ENCODE measurements at places on chromosomes 7 and 10.

DNA sequence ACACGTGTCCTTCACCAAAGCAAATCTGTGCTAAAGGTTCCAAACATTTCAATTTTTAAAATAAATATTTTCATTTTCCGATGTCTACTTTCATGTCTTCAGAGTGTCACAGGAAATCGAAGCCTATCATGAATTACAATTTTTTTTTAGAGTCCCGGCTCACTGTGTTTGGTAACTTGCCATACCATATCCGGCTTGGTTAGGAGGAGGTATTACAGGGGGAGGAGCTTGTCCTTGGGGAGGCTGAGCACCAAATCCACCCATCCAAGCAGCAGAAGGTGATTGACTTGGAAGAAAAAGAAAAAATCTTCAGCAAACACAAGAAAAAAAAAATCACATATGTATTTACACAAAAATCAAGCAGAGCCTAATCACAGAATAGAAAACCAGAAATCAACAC lies 21.3 kb downstream of the TIAL1 start:
- peak; percentile 27 for DNase-seq

GRCh38 chr7:68488341-68489060 lies 1109.8 kb upstream of the AUTS2 start:
- DNase-seq = no peak

DNA sequence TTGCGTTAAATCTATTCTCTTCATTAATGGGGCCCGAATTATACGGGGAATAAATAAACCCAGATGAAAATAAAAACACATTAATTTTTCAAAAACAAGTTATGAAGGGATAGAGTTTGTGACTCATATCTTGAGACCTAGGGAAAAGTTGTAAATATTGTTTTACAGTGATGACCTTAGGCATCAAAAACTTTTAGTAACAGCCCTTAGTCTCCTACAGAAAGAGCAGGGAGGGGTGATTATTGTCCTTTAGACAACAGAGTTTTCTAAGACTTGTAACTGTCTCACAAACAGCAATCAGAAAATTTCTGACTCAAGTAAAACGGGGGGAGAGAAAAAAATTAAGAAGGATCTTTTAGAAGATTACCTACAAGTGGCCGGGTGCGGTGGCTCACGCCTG lies 102.7 kb downstream of the COL28A1 start:
- no peak for DNase-seq

DNA sequence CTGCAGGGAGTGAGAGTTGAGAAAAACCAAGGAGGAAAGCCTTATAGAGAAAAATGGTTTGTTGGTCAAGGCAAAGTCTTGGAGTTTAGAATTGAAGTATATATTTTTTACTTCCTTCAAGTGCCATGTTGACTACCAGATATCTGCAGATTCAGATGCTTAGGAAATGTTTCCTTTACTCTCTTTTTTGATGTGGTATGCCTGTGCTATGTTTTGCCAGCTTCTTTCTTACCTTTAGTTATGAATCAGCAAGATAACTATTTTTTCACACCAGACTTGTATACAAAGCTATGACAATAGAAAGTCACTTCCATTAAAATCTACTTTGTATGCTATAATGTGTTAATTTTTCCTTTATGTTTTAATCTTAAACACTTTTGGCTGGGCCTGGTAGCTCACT lies 3.6 kb downstream of the R3HCC1L start:
- no peak for DNase-seq

- no peak for DNase-seq
These were observed 137.3 kb downstream of the MAD1L1 start for GRCh38 chr7:2095436-2095835.

GRCh38 chr7:107660381-107661080 lies at the start of gene SLC26A4:
Gene SLC26A4, plus strand, starts transcription at chr7:107660828. Its CDS starts 814 bp downstream, at chr7:107661642.
- DNase-seq = peak; percentile 13

DNA sequence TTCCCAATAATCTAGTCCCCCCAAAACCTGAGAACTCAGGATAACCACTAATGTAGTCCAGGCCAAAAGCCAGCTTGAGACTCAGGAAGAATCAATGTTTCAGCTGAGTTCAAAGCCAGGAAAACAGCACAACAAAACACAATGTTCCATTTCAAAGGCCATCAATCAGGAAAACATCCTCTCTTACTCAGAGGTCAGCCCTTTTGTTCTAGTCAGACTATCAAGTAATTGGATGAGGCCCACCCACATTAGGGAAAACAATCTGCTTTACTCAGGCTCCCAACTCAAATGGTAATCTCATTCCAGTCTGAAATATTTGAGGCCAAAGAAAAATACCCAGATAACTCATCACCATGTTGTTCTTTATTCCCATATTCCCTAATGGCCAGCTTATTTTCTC lies 152.2 kb downstream of the SDHAF3 start:
- no peak for DNase-seq

GRCh38 chr7:30526163-30526562 lies 21.5 kb upstream of the GGCT start:
- no peak for DNase-seq

DNA sequence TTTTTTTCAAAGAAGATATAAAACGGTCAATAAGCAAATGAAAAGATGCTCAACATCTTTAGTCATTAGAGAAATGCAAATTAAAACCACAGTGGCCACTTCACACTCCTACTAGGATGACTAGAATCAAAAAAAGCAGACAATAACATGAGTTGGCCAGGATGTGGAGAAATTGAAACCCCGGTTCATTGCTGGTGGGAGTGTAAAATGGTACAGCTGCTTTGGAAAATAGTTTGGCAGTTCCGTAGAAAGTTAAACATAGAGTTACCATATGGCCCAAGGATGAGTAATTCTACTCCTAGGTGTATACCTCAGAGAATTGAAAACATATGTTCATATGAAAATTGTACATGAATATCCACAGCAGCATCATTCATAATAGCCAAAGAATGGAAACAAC lies 573.3 kb downstream of the GALNT17 start:
- DNase-seq = no peak

GRCh38 chr10:13373644-13374043 lies 25.6 kb upstream of the SEPHS1 start:
- no peak for DNase-seq

DNA sequence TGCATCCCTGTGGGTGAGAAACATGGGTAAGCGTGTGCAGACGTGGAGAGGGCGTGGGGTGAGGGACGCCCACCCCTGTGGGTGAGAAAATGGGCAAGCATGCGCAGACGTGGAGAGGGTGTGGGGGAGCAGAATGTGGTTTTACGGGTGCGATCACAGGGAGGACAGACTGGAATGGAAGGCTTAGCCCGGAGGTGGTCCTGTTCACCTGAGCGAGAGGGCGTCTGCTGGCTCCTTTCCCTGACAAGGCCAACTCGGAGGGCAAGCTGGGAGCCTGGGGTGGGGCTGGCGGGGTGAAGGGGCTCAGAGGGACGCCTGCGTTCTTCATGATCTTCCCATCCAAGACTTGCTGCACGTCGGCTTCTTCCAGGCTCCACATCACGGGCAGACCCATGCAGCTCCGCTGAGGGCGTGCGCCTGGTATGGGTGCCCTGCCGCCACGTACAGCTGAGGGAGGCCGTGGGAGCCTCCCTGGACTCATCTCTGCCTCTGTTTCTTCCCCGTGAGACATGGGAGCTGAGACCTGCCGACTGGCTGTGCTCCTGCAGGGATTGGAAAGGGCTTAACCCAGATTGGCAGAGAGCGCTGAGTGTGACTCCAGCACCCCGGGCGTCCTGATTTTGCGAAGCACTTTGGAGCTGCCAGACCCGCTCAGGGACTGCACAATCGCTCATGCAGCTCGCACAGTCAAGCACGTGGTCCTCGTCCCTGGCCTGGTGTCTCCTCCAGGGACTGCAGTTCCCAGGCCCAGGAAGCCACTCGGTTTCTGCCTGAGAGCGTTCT lies 74.3 kb upstream of the SHH start:
- DNase-seq = no peak

GRCh38 chr10:55629793-55630490 lies 731.1 kb downstream of the ZWINT start:
- DNase-seq = peak; percentile 34

DNA sequence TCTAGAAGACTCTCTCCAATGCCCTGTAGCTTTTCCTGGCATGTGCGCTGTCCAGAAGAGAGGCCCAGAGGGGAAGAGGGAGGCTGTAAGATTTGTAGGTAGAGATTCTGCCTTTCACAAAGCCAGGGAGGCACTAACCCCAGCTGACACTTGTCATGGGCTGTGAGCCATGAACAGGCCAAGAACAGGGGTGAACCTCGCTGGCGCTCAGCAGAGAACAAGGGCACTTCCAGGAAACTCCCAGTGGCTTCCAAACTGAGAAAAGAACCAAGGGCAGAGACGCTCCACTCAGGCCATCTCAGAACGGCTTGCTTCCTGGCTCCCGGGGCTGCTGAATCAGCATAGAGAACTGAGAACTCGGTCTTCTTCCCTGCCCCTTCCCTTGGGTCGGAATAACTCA lies 257.8 kb upstream of the ZNF32 start:
- no peak for DNase-seq

GRCh38 chr10:23467548-23467947 lies 28.7 kb downstream of the OTUD1 start:
- DNase-seq = no peak

DNA sequence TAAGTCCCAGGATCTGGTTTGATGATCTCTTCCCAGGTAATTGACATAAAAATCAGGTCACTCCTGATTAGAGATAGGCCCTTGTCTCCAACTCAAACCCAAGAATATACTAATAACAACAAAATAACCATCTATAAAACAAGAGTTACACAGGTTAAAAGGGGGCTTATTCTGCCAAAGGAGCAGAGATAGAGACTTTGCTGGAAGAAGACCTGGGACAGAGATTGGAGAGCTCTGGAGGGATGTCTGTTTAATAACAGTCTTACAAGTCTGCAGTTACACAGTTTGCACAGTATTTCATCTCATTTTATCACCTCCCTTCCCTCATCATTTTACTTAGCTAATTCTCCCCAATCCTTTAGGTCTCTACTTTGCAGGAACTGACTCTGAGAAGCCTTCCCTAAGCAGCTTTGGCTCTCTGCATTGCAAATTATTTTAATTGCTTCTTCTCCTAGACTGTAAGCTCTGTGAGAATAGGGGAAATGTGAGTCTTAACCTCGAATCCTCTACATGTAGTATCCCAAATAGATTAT lies 3.7 kb upstream of the ZNF438 start:
- no peak for DNase-seq

- peak; percentile 60 for DNase-seq
These were observed 33.0 kb downstream of the MAGI2 start for GRCh38 chr7:79420464-79420863.

GRCh38 chr10:133258818-133259601 lies 17.7 kb downstream of the ADAM8 start:
- DNase-seq = peak; percentile 96

GRCh38 chr10:62732841-62733653 lies 71.5 kb upstream of the ADO start:
- peak; percentile 52 for DNase-seq

DNA sequence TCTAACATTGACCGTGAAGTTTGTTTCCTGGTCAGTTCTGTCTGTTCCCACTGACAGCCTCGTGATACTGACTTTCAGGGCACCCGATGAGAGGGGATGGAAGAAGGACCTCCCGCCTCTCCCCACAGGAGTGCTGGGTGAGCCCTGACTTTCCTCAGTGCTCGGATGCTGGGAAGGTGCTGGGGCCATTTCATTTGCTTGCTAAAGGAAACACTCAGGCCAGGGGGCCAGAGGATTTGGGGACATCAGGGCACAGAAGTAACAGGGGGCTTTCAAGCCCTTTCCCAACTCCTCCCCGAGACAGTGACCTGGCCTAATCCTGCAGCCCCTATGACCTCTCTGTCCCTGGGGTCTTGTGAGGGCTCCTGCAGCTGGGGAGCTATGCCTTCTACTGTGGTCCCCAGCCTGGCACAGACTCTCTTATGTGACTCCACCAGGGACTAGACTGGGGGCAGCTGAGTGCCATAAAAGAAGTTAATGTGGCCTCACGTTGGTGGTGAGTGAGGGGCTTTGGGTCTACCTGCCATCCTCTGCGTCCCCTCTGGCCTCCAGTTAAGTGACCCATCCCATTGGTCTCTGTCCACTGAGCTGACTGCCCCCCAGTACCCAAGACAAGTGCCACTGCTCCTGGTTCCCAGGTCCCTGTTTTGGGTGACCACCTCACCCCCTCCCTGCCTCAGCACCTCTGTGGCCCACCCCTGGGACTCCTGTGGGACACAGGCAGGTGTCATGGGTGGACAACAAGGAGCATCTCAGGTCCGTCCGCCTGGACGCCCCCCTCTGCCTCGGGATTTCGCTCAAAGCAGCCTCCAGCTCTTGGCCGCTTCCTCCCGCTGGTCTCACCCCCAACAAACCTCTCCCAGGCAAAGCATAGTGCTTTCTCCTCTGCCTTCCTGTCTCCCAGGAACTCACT lies 33.4 kb upstream of the HSPA12A start:
- DNase-seq = no peak

DNA sequence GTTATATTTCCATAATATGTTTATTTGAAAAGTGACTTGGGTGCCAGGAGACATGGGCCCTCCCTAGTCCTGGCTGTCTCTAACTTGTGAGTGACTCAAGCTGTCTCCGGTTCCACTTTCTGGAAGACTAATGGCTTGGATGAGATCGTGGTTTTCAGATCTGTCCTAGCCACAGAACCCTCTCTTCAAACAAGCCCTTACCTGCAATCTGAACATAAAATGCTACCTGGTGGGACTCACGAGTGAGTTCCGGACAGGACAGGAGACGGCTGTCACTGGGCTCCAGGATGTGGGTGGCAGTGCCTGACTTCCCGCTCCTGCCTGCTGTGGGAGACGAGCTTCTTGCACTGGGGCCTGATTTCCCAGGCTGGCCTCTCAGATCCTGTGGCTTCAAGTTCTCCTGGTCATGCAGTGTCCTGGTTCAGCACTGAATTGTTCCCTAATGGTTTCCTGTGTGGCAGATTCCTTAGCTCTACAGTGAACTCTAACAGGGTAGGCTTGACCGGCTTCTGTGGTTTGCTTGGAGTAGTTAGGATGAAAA lies 26.0 kb upstream of the PFKFB3 start:
- no peak for DNase-seq

- peak; percentile 47 for DNase-seq
These were observed 1.3 kb upstream of the GRK5 start for GRCh38 chr10:119205894-119206602.

DNA sequence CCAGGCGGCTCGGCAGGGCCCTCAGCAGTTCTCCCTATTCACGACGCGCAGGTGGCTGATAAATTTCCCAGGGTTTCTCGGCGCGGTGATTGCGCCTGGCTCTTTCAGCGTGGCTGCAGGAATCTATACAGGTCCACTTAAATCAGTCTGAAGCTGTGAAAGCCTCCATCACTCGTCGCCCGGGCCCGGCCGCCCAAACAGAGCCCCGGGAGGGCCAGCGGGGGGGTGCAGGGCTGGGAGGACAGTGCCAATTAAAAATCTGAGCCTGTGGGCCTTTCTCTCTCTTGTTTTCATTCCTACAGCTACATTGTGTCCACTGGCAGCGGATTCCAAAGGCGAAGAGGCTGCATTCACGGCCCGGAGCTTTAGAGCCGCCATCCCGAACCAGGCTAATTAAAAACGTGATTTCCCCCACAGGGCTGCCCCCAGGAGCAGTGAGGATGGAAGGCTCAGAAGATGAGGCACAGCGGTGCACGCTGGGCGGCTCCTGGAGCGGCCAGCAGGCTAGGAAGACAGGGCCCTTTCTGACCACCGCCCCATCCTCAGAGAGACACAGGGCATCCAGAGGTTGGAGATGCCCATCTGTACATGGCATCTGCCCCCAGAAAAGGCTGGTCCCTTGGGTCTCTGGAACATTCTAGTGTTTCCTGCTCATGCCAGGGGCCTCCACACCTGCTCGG lies 100.7 kb downstream of the FAM53B start:
- DNase-seq = no peak

GRCh38 chr7:146645383-146645976 lies 528.9 kb downstream of the CNTNAP2 start:
- no peak for DNase-seq

GRCh38 chr7:1586827-1587705 lies 17.2 kb upstream of the PSMG3 start:
- no peak for DNase-seq

- DNase-seq = no peak
These were observed 40.3 kb downstream of the CLRN3 start for GRCh38 chr10:127852456-127852855.
